ENCODE measurements at places on chromosomes 6 and 20. TPM values are rescaled to one million over a fixed set of nuclear protein-coding genes. Genes with fewer than 3 reads are reported as not detected.
A peak's percentile ranks its signal among the peaks of the same experiment; 100 is the strongest.

GRCh38 chr6:72748759-72749158, 126.9 kb downstream of the KCNQ5 start:
- no peak overlapping the region for H3K4me3 ChIP-seq
- H3K36me3 ChIP-seq = peaks cover 2% of the 10 kb centered on the region
- DNase-seq = peak; percentile 28
- H3K27me3 ChIP-seq = no peaks in the 10 kb centered on the region
- no peak overlapping the region for H3K27ac ChIP-seq
- H3K4me1 ChIP-seq = peaks cover 7% of the 10 kb centered on the region

DNA sequence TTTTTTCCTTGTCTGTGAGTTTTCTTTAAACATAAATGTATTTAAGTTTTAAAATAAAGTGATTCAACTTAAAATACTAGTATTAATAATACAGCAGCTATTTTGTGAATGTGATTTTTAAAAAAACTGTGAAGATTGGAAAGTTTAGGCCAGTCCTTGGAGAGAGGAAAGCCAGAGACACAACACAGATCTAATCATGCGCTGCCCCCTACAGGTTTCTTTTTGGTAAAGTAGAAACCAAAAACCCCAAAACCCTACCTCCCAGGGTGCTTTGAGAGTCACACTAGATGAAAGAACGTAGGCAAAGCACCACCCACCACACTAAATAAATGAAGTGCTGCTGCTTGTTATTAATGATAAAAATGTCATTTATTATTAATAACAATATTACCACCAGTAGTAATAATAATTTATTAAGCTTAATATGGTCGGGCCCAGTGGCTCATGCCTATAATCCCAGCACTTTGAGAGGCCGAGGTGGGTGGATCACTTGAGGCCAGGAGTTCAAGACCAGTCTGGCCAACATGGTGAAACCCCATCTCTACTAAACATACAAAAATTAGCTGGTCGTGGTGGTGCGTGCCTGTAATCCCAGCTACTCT, 33.7 kb downstream of the SLC9A8 start:
- peaks cover 3% of the 10 kb centered on the region for H3K4me1 ChIP-seq
- DNase-seq = peak; percentile 72
- H3K4me3 ChIP-seq = no peak overlapping the region
- H3K27ac ChIP-seq = no peak overlapping the region
- no peaks in the 10 kb centered on the region for H3K27me3 ChIP-seq

GRCh38 chr6:107806691-107807090, 17.4 kb downstream of the SCML4 start:
- H3K4me1 ChIP-seq = peaks cover 76% of the 10 kb centered on the region
- H3K36me3 ChIP-seq = peaks cover 3% of the 10 kb centered on the region
- no peak overlapping the region for H3K4me3 ChIP-seq
- H3K27ac ChIP-seq = no peak overlapping the region
- no peaks in the 10 kb centered on the region for H3K27me3 ChIP-seq

DNA sequence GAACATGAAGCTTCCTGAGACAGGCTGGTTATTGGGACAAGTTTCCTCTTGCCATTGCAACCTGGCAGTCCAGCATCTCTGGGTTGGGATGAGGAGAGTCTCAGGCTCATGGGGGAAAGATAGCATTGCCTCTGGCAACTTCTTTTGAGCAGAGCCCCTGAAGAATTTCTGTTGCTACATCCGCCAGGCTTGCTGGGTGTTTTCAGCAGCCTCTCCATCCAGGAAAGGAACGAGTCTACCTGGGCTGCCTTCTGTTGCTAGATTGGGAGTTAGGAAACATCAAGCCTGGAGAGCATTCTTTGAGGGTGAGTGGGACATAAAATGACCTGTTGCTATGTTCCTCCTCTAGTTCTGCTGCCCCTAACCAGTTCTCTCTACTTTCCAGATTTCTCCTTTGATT, 313.5 kb downstream of the RFPL4B start:
- H3K36me3 ChIP-seq = no peaks in the 10 kb centered on the region
- DNase-seq = no peak
- no peak overlapping the region for H3K4me3 ChIP-seq
- no peaks in the 10 kb centered on the region for H3K27me3 ChIP-seq

DNA sequence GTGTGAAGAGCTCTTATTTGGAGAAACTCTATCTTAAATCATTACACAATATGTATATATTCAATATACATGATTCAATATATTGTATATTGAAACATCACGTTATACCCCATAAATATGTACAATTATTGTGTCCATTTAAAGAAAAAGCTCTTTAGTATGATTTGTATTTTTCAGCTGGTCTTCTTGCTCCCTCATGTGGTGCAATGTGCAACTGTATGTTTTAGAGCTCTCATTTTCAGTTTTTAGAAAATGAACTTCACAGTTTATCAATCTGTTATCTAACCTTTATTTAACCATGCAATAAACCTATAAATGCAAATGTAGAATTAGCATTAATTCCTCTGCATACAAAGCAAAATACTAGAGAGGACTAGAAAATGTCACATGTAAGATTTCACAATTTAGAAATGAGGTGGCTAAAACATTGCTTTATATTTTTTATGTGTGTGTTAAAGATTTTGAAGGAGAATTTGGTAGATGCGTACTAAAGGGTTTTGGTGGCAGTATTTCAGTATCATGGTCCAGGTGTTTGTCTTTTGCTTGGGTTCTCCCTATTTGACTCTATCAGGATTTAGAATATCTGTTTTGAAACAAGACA, 167.1 kb downstream of the PHF3 start:
- peaks cover 9% of the 10 kb centered on the region for H3K27me3 ChIP-seq
- no peak overlapping the region for H3K27ac ChIP-seq
- no peak overlapping the region for H3K4me3 ChIP-seq
- H3K4me1 ChIP-seq = no peaks in the 10 kb centered on the region
- H3K36me3 ChIP-seq = no peaks in the 10 kb centered on the region

GRCh38 chr6:116866281-116866871, 10.7 kb upstream of the RFX6 start:
- no peak overlapping the region for H3K27ac ChIP-seq
- H3K36me3 ChIP-seq = no peaks in the 10 kb centered on the region
- no peak for DNase-seq
- no peaks in the 10 kb centered on the region for H3K27me3 ChIP-seq
- no peaks in the 10 kb centered on the region for H3K4me1 ChIP-seq
- H3K4me3 ChIP-seq = no peak overlapping the region

C20orf204 gene
- 1.1 TPM for total RNA-seq

SLC22A7 gene
- not detected for total RNA-seq

OR2B2 gene
- total RNA-seq = not detected

IYD gene
- not detected for total RNA-seq

All from activated naive CD4-positive, alpha-beta T cell treated with anti-CD3 and anti-CD28 coated beads for 36 hours (primary cell).